ENCODE measurements at places on chromosomes 7 and 10.

GRCh38 chr7:132904209-132904608 lies 177.7 kb downstream of the CHCHD3 start:
- DNase-seq = no peak

- DNase-seq = no peak
Observed at GRCh38 chr10:92644921-92645320, 44.8 kb upstream of the HHEX start.

- no peak for DNase-seq
Observed at GRCh38 chr7:64832136-64832535, 37.9 kb downstream of the ZNF138 start.

GRCh38 chr7:33054261-33054964 lies 8.2 kb downstream of the NT5C3A start:
- DNase-seq = no peak

GRCh38 chr10:80491251-80492102 lies 37.4 kb downstream of the TSPAN14 start:
- DNase-seq = no peak

Measured in stimulated activated CD8-positive, alpha-beta memory T cell treated with anti-CD3 and anti-CD28 coated beads, Interleukin-2, amount 100 ng/mL, for 1 hour (primary cell).